ENCODE measurements at places on chromosomes 12 and 14.
A peak's percentile ranks its signal among the peaks of the same experiment; 100 is the strongest.

GRCh38 chr14:85415015-85415712 is 114.8 kb upstream of the FLRT2 start:
- DNase-seq = peak; percentile 73

DNA sequence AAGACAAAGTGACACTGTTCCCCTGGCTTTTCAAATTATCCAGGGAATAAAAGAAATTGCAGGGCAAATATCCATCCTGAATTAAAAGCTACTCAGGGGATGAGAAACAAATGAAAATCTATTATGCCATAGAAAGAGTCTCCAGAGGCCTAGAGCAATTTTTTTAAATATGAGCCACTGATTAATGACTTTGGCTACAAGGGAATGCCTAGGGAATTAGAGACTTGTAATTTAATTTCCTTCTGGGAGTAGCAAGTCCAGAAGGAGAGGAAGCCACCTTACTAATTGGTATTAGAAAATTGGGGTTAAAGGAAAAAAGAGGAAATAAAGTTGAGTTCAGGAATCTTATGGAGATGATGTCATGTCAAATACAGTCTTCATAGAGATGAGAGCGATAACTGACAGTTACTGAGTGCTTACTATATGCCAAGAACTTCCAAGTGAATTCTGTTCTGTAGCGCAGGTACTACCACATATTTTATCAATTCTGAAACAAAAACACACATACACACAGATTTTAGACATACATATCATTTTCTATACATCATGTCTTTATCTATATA is 304.4 kb downstream of the DUSP6 start:
- no peak for DNase-seq

DNA sequence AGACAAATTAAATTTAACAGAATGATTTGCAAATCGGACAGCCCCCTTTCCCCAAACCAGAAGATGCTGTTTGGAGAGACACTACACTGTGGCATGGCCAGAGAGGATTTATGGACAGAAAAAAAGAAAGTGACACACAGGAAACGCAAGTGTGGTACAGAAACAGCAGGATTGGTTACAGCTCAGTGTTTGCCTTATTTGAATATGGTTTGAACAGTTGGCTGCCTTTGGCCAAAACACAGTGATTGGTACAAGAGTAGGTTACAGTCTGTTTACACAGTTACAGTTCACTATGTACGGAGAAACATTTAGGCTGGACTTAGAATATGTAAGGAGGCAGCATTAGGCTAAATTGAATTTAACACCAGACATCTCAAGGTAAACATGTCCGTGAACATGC is 335.3 kb downstream of the NPAS3 start:
- DNase-seq = no peak

DNA sequence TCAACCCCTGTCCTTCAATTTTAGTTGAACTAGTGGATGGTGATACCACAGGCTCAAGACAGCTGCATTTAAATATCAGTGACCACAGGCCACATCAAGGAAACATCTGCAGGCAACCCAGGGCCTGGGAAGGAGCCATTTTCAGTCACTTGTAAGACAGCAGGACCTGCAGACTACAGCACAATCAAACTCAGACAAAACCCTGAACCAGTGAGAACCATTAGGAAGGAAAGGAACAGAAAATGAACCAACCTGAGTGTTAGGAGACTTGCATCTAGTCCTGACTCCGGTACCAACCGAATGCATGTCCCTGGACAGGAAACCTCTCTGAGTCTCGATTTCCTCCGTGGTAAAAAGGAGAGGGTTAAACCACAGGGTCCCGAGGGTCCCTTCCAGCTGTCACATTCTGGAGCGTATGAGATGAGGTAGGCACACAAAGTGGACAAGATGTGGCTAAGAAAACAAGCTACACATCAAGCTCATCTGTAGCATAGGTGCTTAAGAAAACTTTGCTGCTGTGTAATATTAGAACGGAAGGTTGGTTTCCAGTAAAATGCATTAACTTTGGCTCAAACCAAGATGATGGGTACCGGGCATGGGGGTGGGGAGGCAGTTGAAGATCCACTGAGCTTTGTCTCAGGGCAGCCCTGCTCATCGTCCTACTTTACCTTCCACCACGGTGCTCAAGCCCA is 1.6 kb upstream of the CDKN1B start:
- no peak for DNase-seq

- no peak for DNase-seq
Observed at GRCh38 chr14:53716578-53716977, 240.0 kb downstream of the BMP4 start.

- no peak for DNase-seq
Observed at GRCh38 chr12:4819654-4820053, 90.1 kb upstream of the KCNA1 start.

DNA sequence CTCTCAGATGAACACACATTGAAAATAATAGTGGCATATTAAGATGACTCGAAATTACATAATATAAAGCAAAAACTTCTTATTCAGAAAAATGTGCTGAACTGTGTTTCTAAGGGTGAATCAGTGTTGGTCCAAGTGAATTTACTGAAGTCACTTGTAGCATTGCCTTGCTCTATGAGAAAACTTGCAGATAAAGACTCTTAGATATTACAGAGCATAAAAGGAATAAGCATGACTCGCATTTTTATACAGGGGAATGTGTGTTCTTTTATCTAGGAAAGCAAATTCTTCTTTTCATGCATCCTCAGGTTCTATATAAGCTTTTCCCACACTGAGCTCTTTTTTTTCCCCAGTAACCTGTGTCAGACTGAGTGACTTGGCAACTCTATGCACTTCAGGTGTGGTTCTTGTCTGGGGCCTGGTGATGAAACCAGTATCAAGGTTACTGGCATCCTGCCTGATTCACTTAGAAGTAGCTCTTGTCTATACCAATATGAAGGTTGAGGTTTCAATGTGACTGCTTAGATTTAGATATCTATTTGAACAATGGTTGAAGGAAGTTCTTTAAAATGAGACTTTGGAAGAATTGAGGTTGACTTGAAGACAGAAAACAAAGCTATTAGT is 76.1 kb downstream of the OTOGL start:
- DNase-seq = no peak

Measured in T47D (cell line).